H1 (cell line): ENCODE measurements at places on chromosomes 11 and 22. TPM values are rescaled to one million over a fixed set of nuclear protein-coding genes. Genes with fewer than 3 reads are reported as not detected.

DNA sequence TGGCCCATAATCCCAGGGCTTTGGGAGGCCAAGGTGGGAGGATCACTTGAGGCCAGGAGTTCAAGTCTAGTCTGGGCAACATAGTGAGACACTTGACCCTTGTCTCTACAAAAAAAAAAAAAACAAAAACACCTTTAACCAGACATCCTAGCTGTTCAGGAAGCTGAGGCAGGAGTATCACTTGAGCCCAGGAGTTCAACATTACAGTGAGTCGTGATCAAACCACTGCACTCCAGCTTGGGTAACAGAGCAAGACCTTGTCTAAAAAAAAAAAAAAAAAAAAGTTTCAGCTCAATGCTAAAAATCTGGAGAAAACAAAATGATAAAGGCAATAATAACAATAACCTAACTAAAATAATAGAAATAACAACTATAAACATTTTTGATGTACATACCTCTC is 22.6 kb upstream of the APLP2 start:
- no peak for DNase-seq

GRCh38 chr11:114812733-114813132 is 134.4 kb downstream of the NXPE2 start:
- no peak for DNase-seq

DNA sequence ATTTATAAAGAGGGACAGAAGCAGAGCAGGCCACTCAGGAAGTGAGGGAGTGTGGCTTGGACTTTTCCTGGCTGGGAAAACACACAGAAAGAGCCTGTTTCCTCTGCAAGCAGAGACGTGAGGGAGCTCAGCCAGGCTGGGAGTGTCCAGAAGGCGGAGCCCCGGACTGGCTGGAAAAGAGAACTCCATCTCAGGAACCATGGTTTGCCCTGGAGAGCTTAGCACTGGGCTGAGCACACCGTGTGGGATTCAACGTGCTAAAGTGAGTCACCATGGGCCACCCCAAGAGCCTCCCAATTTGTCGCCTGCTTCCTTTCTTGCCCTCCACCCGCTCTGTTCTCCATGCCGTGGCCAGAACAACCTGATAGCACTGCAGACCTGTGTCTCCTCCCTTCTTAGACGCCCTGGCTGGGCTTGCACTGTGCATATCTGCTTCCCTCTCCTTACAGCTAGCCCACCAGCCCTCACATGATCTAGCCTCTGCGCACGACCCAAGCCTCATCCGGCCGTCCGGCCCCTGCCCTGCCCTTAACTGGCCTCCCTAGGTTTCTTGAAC is 51.8 kb downstream of the GALNT18 start:
- no peak for DNase-seq

DNA sequence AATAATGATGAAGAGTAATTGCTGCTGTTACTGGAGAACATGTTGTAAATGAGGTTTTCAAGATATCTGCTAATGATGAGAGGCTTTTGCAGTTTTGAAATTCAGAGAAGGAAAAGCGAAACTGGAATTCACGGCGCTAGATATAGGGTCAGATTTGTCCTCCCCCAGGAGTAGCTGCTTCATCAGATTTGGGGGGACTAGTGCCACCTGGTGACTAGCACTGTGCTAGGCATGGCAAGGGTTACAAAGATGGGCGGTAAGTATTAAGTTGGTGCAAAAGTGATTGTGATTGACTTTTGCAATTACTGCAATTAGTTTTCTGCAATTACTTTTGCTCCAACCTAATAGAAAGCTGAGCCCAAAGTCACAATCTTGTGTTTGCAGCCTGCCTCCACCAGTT is 879.9 kb upstream of the TENM4 start:
- no peak for DNase-seq

- no peak for DNase-seq
Measured at GRCh38 chr11:47442514-47442913, 6.4 kb downstream of the RAPSN start.

DNA sequence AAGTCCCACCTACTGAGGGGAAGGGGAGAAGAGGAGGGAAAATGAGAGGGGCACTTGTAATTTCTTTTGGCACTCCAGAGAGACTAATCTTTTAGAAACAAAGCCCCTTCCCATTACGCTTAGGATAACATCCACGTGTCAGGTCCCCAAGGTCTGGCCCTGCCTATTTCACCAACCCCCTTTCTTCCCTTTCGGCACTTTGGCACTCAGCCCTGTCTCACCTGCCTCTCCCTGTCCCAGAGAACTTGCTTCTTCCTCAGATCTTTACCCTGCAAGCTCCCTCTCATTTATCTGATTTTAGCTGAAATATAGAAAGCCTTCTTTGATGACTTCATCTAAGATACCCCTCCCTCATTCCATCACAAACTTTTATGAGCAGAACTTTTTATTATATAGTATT is 55.5 kb downstream of the RASSF10 start:
- DNase-seq, result no peak

- DNase-seq, result no peak
Measured at GRCh38 chr11:111777094-111778046, 11.2 kb upstream of the PPP2R1B start.

DNA sequence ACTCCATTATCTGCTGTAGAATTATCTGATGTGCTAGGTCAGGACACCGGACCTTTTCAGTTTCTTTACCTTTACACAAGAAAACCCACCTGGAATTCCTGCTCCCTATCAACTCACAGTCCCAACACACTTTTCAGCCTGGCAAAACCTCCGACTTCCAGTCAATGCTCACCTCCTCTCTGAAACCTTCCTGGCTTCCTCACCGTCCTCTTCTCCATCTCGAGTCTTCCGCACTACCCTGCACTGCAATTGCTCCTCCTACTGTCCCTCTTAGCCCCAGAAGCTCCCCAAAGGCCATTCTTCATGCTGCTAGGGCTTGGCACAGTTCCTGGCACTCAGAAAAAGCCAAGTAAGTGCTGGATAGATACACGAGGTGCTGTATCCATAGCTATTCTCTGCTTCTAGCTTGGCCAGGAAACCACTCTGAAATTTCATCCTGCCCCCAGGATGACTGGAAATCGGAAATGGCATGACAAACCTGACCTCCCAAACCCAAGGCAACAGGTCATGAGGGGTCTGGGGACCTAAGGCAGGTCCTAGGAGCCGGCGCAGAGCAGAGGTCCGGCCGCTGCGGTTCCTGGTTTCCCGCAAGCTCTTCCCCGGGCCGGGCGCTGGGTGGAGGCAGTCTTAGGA is 702 bp downstream of the SYN3 start:
- DNase-seq, result no peak

DNA sequence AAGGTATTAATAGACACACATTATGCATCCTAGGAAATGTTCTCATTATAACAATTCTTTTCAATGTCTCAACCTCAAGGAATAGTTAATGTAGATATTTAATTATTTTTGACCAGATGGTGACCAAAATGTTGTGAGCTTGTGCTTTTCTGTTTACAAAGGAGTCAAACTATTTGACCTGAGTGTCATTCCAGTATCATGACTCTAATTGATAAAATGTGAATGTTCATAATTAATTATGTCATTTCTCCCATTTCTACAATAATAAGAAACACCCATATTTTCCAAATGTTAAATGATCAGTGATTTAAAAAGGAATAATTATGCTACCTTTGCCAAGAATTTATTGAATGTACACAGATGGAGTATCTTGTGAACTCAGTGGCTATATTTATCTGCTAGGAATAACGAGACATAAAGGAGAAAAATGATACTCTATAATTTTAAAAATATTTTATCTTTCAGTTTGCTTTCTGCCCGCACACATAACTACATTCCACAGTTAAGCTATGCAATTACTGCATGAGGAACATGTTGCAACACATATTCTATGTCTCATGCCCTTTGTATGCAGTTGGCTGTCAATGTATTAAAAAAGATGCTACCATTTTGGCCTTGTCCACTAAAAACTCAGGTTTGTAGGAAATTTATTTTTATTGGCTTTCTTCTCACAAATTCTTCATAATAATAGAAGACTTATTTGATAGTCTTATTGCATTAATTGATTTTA is 376.7 kb upstream of the CCDC179 start:
- DNase-seq, result no peak

DNA sequence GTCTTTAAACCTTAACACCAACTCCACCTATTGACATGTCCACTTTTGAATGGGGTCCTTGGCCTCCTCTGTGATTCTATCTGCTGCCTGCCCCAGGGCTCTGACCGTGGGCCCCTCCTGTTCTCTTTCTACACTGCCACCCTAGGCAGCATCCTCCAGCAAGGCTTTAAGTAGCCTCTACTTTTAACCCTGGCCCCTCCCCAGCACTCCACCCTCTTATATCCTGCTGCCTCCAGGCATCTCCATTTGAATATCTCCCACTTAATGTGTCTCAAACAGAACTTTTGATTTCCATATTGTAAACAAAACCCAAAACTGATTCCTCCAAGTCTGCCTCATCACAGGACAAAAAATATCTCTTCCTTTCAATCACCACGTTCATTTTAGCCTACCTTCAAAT is 90.5 kb upstream of the ARHGAP32 start:
- DNase-seq, result no peak

Gene GGTLC2
- not detected in 2 replicates for total RNA-seq

Gene OR51B2
- total RNA-seq, result not detected in 2 replicates

Gene CNGA4
- total RNA-seq, result 0.33 TPM in 1 of 2 replicates, not detected in the other

Gene APOL5
- total RNA-seq, result not detected in 2 replicates

Gene AHNAK
- total RNA-seq, result 5.8 and 6.7 TPM in 2 replicates
